ENCODE measurements at places on chromosomes 3 and 15. TPM values are rescaled to one million over a fixed set of nuclear protein-coding genes. Genes with fewer than 3 reads are reported as not detected.

The SCN11A gene
- total RNA-seq = not detected

The SLC22A14 gene
- total RNA-seq = 0.13 TPM

The ST6GAL1 gene
- total RNA-seq = 3.3 TPM

The ISLR2 gene
- 0.36 TPM for total RNA-seq

The GOLGA8M gene
- total RNA-seq = 0.87 TPM
